ENCODE measurements at places on chromosomes 12 and 14.

GRCh38 chr14:96938946-96939345 lies 141.8 kb downstream of the VRK1 start:
- no peak for DNase-seq

DNA sequence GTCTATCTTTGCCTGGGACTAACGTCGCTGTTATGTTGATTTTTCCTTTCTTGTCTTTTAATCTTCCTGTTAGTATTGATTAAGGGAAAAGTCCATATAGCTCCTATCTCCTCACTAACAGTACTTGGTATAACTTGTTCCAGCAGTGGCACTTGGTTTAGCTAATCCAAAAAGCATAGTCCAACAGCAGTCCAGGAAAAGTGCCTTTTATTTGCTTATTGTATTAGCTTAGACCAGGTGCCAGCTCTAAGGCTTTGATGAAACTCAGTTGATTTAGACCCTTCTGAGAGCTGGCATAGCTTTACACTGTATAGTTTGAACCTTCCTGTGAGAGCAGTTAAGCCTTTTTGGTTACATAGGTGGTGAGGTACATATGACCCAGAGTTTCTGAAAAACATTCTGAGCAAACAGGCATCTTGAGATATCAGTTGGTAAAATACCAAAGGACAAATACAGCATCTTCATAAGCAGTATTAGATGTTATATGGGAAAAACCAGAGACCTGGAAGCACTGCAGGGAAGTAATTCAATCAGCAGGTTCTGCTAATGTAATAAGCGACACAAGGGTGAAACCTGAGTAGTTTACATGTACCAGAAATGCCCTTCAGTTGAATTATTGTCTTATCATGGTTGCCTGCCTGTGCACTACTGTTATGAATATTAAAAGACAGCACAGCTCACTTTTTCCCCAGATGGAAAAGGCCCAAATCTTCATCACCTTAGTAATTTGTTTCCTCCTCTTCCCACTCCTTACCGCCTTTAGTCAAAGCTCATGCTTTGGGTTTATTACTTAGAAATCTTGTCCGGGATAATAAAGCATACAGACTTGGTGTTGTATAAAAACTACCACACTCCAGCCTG lies 13.0 kb downstream of the PELI2 start:
- no peak for DNase-seq

- DNase-seq: peak; percentile 38
These were observed 15.3 kb downstream of the VPS37B start for GRCh38 chr12:122880668-122881067.

DNA sequence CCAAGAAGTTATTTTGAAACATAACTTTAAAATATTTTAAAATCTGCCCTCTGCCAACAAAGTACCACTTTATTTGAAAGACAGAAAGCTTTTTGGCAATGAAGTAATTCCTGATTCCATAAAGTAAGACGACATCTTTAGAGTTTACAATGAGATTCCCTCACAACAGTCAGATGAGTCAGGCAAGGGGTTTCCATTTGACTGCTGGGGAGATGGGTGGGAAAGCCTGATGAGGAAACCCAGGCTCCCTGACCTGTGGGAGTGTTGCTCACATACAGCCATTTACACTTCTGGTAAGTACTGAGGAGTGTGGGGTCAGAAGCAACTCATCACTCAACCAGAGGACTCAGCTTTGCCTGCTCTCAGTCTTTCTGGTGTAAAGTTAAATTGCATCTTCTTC lies 10.2 kb downstream of the KITLG start:
- peak; percentile 71 for DNase-seq

DNA sequence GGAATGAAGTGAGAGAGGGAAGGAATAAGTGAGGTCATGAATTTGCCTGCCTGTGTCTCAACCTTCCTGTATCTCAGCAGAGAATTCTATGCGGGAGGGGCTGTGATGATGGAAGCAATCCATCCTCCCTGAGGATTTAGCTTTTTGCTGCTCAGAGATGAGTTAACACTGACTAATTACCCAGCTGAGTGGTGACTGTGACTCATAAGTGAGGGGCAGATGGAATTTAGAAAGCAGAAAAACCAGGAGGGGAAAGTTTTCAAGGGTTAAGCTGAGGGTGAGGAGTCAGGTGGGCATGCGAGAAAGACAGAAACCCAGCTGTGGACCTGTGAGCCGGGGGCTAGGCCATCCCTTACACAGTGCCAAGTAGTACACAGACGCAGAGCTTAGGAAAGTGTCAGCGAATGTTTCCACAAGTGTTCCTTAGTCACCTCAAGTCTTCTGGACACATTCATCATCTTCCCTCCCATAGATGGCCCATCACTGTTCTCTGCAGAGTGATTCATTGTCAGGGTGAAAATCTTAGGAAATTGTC lies 277.9 kb downstream of the IPO8 start:
- peak; percentile 99 for DNase-seq

DNA sequence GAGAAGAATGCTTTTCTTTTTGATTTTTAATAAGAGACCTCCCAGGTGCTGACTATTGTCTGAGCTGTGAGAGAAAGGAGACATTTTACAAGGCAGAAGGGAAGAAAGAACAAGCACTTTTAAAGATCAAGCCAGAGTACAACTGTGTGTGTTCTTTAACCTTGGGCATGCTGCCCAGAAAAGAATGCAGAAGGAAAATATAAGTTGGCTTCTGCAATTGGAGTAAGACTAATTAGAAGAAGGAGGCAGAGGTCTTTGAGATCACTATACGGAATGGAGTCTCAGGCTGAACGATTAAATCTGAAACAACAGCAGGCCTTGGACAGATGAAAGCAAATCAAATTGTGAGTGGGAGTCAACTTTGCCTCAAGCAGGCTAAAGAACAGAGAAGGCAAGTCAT lies 230.5 kb downstream of the ATP23 start:
- no peak for DNase-seq

DNA sequence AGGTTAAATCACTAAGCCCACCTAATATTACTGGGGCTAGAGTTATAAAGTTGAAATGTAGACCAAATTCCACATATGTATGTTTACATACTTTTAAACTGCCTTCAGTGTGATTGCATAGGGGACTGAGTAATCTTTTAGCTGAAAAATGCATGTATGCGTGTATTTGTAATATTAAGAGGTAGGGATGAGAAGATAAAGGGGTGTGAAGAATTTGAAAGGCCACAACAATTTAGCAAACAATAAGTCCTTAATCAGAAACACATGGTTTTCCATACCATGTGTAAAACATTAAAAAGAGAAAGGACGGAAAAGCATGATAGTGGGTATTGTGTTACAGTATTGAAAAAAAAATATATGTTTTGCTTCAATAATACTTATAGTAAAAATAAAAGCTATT lies 919.9 kb upstream of the FLRT2 start:
- no peak for DNase-seq

DNA sequence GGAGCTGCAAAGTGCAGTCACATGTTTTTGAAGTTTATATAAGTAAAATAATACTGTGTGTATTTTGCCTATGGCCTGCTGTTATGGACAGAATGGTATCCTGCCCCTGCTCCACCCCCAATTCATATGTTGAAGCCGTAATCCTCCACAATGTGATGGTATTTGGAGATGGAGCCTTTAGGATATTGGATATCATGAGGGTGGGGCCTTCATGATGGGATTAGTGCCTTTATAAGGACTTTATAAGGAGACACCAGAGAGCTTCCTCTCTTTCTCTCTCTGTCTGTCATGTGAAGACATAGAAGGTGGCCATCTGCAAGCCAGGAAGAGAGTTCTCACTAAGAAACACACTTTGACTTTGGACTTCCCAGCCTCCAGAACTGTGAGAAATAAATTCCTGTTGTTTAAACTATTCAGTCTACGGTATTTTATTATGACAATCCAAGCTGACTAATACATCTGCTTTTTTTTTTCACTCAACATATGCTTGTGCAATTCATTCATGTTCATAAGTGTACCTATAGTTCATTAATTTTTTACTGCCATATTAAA lies 3.1 kb upstream of the CHPT1 start:
- DNase-seq: peak; percentile 36

- no peak for DNase-seq
These were observed 137.2 kb upstream of the PELI2 start for GRCh38 chr14:55980970-55981369.

GRCh38 chr14:53042480-53042879 lies 91.6 kb upstream of the FERMT2 start:
- no peak for DNase-seq

DNA sequence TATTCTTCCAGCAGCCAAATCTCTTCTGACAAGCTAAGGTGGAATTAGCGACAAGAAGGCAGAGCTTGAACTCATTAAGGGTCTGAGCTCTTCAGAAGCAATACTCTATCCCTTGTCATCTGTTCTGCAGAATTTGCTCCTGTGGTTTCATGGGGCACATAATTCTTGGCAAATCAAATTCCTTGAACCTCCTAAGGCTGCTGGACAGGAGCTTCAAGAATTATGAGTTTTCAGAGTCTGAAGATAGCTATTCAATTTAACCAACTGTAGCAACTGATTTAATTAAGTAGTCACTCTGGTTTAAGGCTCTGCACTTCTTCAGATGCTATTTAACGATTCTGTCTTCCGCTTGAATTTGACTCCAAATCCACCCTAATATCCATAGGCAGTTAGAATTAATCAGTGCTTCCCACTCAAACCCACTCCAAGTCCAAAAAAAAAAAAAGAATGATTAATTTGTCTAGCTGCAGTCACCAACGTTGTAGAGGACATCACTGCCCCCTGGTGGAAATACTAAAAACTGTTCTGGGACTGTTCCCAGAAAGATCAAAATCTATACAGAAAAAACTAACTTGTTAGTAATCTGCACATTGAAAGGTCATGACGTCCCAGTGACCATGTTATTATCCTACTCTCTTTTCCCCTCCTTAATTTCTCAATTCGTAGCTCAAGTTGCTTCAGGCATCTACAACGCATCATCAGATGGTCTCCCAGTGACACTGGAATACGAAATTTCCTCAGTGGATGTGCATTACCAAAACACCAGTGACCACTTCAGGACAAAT lies 169.9 kb downstream of the KIF21A start:
- peak; percentile 32 for DNase-seq

GRCh38 chr12:89529738-89530137 lies 3.9 kb upstream of the POC1B start:
- peak; percentile 51 for DNase-seq

DNA sequence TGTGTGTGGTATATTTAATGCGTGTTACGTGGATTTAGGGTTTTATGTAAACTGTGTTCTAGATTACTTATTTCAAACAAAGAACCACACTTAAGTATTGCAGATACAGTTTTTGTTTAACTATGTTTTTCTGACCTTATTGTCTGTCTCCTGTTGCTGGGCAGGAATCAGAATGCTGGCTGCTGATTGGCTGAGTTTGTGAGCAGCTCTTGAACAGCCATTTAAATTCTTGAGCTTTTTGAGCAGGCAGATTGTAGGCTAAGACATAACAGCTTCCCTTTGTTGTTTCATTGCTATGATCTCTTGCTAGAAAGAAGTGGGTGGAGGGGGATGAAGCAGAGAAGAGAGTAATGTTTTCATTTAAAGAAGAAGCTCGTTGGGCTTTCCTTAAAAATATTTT lies 52.2 kb downstream of the ATF7IP start:
- DNase-seq: peak; percentile 60

- no peak for DNase-seq
These were observed 618 bp upstream of the PGAM5 start for GRCh38 chr12:132710043-132710404.

- DNase-seq: peak; percentile 80
These were observed 9.1 kb upstream of the EMP1 start for GRCh38 chr12:13187399-13187798.

DNA sequence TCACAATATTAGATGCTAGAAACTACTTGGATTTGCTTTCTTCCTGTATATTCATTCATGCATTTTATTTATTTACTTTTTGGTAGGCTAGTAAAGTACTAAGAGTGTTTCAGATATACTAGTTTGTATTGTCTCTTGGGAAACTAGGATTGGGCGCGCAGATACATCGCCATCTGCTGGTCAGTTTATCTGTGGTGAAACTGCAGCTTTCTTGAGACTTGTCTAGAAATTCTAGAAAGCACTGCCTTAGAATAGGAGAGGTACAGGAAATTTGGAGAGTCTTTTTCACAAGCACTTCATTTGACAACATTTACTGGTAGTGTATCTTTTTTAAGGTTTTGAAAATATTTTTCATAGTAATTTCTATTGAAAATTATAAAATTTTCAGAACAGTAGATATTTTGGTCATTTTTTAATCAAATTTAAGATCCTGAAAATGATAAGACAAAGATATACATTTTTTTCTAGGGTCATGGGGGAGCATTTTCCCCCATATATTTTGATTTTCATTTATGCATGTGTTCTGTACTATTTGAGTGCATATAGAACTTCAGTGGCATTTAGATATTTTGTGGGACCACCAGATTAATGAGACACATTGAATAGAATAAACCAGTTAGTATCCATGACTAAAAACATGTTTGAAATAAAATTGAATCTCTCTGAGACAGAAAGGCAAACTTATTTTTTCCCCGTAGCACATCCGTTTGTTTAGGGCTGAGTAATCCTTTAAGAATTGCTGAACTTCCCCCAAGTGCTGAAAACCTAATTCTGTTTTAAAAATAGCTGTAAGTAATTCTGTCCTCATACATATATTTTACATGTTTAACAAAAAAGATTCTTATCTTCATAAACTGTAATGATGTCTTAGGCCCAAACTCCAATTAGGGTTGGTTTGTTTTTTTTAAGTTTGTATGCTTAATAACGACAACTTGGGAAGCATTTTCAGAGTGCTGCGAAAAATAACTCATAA lies 44.5 kb downstream of the SLC38A6 start:
- DNase-seq: peak; percentile 82

DNA sequence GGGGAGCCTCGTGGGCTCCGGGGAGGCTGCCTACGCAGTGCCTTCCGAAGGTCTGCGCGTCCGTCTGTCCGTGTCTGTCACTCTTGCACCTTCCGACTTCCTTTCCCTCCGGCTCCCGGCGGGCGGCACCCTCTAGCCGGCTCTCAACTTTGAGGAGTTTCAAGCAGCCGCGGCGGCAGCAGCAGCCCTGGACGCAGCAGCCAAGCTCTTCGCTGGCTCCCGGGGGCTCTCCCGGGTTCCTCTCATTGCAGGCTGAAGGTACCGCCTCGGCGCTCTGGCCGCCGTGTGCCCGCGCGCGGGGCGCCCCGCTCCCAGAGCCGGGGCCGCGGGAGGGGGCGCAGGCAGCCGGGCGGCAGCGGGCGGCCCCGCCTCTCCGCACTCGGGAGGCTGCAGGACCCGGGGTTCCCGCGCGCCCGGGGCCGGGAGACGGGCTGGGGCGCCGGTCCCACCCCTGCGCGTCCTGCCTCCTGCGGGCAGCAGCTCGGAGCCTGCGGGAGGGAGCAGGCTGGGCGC lies at the start of the genes AMIGO2 and PCED1B:
Gene AMIGO2 (minus strand): TSS at position 492 of the 513 bp plus-strand sequence. CDS start 957 bp downstream, outside the sequence.
Gene PCED1B (plus strand): TSS at position 154 of the 513 bp plus-strand sequence. CDS start 155,443 bp downstream, outside the sequence.
- DNase-seq: peak; percentile 78

GRCh38 chr12:54258201-54258681 lies 21.7 kb downstream of the CBX5 start:
- no peak for DNase-seq

GRCh38 chr14:50242566-50243310 lies 11.4 kb upstream of the SOS2 start:
- no peak for DNase-seq

GRCh38 chr12:93803424-93803807 lies 126.2 kb downstream of the CRADD start:
- no peak for DNase-seq
